Gastroesophageal sphincter (tissue), 4 donors: ENCODE measurements at places on chromosomes 3 and 15.
A peak's percentile ranks its signal among the peaks of the same experiment; 100 is the strongest.

DNA sequence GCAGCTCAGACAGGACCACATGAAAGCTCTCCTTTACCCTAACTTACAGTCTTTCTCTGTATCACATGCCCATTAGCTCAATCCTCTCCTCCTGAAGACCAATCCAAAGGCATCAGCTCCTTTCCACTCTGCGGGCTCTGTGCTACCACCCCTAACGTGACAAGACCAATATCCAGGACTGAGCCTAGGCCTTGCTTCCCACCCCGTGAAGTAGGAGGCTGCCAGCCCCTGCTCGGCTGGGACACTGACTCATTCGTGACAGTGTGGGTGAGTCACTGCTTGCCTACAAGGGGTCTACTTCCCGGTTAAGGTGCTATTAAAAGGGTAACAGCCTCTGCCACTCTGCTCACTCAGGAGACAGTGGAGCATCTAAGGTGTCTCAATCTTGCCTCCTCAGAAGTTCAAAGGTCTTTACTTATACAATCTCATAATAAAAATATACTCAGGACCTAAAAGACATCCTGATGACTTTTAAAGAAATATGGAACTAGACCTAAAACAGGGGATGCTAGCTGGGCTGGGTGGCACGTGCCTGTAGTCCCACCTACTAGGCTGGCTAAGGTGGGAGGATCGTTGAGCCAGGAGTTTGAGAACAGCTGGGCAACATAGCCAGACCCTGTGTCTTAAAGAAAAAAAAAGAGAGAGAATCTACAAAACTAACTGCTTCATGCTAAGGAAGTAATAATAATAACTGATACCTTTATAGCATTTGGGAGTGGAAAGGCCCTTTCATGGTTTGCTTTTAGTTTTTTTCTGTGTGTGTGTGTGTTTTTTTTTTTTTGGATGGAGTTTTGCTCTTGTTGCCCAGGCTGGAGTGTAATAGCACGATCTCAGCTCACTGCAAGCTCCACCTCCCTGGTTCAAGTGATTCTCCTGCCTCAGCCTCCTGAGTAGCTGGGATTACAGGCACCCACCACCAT is 55.0 kb downstream of the TMEM44 start:
- peak; percentile 58 for ATAC-seq

- no peak for ATAC-seq
Measured at GRCh38 chr3:46854555-46854991, 8.7 kb downstream of the MYL3 start.

DNA sequence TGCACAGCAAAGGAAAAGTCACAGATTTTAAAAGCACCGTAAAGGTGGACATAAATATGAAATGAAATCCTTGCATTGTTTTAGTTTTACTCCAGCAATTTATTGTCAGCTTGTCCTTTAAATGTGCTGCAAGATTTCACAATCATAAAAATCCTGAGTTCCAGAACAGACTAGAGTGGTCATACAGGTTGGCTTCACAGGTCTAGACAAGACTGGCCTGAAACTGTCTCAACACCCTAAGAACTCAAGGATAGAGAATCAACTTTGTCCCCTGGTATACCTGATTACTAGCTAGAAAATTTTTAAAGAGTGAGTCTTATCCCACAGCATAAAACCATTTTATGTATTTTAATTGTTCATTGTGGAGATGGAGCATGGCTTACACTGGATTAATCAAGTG is 521.7 kb upstream of the MCTP2 start:
- no peak for ATAC-seq

DNA sequence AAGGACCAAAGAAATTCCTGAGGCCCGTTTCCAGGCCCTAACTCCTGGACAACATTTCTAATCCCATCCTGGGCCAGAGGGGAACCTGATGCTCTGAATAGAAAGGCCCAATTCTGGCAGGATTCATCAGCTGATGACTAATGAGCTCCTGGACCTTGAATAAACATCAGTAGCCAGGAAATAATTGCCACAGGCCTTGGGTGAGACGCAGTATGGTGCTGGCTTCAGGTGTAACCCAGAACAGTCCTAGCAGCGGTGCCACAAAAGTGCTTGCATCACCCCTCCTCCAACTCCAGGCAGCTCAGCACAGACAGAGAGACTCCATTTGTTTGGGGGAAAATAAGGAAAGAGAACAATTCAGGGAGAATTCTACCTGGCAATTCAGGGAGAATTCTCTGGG is 184.7 kb upstream of the POU1F1 start:
- no peak for ATAC-seq

DNA sequence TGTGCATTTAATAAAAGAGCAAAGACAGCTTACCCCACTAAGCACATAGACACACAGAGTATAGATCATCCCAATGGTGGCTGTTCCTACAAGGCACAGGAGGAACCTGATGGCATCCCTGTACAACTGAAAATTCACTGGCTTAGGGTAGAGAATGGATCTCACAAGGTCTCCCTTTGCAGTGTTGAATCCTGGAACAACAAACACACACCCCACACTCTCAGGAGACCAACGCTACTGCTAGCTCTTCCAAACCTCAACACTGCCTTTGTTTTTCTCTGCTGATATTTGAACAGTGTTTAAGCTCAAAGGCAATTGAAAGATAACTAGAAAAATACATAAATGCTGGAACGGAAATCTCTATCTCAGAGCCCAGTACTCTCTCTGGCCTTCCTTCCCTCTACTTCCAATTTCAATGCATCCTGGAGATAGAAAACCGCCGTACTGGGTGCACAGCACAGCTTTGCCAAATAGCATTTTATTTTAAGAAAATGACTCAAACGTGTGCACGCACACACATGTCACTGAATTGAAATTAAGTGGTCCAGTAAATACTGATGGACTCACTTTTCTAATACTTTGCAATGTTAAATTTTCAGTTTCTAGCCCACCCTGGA is 87.5 kb upstream of the ATP13A5 start:
- ATAC-seq, result no peak

- no peak for ATAC-seq
Measured at GRCh38 chr3:31876331-31876730, 104.7 kb downstream of the OSBPL10 start.

GRCh38 chr3:17913359-17913758 is 170.9 kb upstream of the TBC1D5 start:
- no peak for ATAC-seq

DNA sequence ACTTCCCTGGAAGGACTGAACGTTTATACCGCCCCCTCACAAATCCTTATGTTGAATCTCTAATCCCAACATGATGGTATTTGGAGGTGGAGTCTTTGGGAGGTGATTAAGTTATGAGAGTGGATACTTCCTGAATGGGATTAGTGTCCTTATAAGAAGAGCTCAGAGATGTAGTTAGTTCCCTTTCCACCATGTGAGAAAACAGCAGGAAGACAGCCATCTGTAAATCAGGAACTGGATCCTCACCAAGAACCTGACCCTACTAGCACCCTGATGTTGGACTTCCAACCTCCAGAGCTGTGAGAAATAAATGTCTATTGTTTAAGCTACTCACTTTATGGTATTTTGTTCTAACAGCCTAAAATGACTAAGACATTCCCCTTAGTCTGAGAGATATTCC is 33.3 kb upstream of the SACM1L start:
- no peak for ATAC-seq

- no peak for ATAC-seq
Measured at GRCh38 chr15:89155656-89156055, 65.7 kb downstream of the RLBP1 start.

GRCh38 chr15:27238707-27239423 is 267.9 kb downstream of the GABRG3 start:
- no peak for ATAC-seq

DNA sequence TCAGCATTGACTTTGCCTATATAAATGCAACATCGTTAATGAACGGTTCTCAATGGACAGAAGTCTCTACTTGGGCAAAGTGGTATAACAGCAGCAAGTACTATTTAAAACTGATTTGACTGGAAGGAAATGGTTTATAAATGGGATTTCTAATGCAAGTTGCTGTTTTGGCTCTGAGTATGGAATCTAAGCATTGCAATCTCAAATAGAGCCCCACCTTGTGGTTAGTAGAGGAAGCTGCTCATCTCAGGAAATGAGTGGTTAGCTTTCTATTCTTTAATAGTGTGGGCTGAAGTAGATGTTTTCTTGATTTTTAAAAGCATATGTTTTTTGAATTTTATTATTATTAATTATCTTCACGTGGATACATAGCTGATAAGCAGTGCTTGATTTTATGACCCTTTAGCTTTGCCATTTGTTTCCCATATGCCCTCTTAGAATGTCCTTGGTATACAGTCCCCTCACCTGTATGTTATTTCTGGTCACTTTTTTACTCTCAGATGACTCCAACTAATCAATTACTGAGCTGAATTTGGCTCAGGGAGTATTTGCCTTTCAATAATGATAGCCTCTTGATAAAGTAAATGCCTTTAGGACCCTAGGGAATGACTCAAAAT is 67.1 kb downstream of the OXSM start:
- no peak for ATAC-seq

DNA sequence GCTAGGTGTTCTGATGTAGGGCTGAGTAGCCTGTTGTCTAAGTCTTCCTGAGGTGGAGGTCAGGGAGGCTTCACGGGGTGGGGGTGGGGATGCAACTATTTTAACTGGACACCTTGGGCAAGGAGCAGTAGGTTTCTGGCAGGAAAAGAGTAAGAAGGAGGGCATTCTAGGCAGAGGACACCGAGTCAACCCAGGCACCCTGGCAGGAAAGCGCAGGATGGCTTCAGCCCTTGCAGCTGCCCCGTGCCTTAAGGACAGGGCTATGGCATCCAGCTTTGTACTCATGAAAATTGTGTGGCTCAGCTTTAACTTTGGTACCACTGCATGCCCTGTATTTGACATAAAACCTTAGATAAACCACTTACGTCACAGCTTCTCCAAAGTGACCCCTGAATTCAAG is 6.4 kb upstream of the FILIP1L start:
- ATAC-seq, result no peak

DNA sequence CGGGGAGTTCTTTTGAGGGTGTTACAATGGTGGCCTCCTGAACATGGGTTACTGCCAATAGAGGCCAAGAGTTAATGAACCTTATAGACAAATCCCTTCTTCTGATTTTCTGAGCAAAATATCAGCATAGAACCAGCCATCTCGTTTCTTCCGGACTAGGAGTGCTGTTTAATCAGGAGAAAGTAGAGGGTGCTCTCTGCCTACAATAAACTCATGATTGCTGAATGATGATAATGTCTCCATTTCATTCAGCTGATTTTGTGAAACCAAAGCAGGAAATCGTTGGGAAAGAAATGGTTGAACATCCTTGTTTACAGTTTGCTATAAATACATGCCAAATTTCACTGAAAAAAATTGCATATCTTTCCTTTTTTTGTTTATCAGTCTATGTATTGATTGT is 142.8 kb upstream of the PLSCR5 start:
- no peak for ATAC-seq

GRCh38 chr3:162082516-162082915 is 585.9 kb downstream of the OTOL1 start:
- no peak for ATAC-seq

- no peak for ATAC-seq
Measured at GRCh38 chr15:95501865-95502264, 828.6 kb upstream of the NR2F2 start.

GRCh38 chr3:122942937-122943827 is 84.4 kb downstream of the SEMA5B start:
- peak; percentile 56 for ATAC-seq

DNA sequence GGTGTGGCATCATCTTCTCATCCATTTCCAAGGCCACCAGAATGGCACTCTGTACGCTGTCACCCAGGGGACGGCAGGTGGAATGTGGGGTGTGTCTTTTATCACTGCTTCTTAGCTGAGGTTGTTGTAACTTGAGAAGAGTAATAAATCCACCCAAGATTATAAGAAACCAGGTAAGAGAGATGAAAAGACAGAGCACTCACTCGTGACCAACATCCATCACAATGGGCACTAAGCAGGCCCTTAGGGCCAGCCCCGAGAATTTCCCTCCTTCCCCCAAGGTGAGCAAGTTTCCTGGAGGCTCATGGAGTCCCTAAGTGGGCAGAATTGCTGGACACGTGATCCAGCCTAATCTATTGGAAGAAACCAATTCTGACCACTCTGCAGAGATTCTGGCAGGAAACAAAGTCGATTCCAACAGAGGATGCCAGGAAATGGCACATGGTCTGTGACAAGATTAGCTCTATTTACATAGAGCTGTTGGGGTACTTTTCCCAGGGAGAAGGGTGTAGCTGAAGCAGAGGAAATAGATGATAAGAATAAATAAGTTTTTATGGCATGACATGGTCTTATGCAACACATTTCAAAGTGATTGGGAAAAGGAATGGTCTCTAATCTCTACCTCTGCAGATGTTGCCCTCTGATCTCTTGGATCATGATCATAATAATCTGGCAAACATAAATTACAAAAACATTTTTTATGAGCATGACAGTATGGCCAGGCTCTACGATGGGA is 22.5 kb downstream of the SLC6A20 start:
- ATAC-seq, result no peak

GRCh38 chr3:183369117-183369516 is 59.3 kb downstream of the MCF2L2 start:
- ATAC-seq, result no peak

- ATAC-seq, result no peak
Measured at GRCh38 chr3:69462022-69462825, 76.3 kb upstream of the FRMD4B start.

- no peak for ATAC-seq
Measured at GRCh38 chr15:48020166-48020565, 100.6 kb upstream of the SLC24A5 start.

DNA sequence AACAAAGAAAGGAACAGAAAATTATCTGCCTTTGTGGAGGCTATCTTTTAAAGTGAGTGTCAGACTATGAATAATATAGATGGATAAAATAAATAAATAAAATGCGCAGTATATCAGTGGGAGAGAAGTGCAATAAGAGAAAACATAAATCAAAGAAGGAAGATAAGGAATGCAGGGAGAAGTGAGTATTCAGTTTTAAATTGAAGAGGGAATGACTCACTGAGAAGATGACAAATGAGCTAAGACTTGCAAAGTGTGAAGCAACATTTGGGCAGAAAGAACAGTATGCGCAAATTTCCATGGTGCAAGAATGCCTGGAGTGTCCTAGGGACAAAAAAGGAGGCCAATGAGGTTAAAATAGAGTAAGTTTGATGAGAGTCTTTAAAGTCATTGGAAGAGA is 1300.1 kb upstream of the ALCAM start:
- ATAC-seq, result no peak

DNA sequence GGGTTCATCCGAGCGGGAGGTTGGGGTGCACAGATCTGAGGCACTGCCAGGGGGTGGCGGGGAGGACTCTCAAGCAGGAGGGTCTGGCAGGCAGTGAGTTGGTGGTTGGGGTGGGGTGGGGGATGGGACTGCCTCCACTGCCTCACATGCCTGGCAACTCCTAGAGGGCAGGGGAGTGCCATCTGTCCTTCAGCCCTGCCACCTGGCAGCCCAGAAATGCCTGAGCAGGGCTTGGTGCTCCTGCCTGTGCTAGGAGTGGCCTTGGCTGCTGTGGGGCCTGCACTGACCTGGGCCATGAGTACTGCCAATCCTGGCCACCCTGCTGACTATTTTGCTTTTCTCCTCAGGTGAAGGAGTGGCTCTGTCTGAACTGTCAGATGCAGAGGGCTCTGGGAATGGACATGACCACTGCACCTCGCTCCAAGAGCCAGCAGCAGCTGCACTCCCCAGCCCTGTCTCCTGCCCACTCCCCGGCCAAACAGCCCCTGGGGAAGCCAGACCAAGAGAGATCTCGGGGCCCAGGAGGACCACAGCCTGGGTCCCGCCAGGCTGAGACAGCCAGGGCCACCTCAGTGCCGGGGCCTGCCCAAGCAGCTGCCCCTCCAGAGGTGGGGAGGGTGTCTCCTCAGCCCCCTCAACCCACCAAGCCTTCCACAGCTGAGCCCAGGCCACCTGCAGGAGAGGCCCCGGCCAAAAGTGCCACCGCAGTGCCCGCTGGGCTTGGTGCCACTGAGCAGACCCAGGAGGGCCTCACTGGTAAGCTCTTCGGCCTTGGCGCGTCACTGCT is 32.0 kb upstream of the APEH start:
- ATAC-seq, result no peak

- no peak for ATAC-seq
Measured at GRCh38 chr3:32428092-32429068, 36.7 kb downstream of the CMTM7 start.
